ENCODE measurements at places on chromosomes 12 and 14.
A peak's percentile ranks its signal among the peaks of the same experiment; 100 is the strongest.

DNA sequence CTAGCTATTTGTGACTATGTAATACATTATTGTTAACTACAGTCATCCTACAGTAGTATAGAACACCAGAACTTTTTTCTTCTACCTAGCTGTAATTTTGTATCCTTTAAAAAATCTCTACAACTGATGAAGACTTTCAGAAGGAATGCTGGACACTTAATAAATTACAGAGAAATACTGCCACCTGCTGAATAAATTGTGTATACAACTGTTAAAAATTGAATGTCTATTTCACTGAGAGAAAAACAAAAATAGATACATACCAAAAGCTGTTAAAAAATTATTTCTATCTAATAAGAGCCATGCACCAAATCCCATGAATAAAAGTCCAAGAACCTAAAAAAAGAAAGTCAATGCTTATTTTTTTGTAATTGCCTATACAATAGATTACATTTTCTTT lies 6.6 kb downstream of the TSPAN19 start:
- no peak for DNase-seq

GRCh38 chr14:54652188-54652587 lies 85.3 kb downstream of the SAMD4A start:
- DNase-seq = no peak

DNA sequence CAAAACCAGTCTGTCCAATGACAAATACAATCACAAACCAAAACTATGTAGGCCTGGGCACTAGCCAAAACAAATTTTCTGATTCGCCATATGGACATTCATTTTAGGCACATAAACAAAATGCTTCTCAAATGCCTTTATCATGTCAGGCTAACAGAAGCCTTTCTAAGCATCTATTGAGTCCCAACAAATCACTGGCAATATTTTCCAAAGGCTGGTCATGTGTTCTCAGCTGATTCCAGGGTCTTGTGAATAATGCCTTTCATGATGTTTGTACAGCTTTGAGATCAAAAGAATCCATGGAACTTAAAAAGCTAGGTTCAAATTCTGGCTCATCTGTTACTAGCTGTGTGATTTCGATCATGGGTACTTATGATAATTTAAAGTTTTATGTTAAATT lies 16.1 kb downstream of the FSCB start:
- no peak for DNase-seq

DNA sequence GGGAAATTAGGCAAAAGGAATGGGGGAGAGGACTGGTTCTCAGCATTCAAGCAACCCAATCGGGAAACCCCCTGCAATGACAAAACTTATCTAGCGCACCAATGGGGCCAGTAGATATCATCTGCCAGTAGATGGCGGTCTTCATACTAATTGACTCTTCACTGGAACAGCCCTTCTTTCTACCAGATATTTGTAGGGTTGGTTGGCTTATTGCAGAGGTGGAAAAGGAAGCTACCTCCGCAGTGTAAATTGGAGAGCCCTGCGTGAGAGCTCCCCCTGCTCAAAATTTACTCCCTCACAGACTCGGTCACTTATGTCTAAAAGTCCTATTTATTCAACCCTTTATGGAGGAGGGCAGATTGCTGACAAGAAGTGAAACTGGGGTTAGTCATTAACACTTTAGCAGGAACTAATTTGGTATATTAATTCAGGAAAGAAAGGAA lies 166.1 kb upstream of the CCND2 start:
- peak; percentile 61 for DNase-seq

- DNase-seq = no peak
Measured at GRCh38 chr12:107537464-107538119, 148.0 kb upstream of the PWP1 start.

DNA sequence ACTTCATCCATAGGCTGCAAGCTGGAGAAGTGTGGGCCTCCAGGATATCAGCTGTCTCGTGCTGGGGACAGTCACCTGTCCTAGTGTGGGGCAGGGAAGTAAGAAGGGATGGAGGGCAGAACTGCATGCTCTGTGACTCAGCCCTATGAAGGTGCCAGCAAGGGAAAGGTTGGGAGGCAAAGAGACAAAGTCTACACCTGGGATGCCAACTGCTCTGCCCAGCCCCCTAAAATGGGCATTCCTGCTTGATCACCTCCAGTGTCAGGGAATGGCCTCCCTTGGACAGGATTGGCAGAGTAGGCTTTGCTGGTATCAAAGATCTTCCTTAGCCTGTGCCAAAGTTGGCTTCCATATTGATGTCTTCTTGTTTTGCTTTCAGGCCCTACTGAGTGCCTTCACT lies 335.0 kb downstream of the BCL11B start:
- no peak for DNase-seq

GRCh38 chr12:31991146-31991545 lies 31.9 kb downstream of the RESF1 start:
- no peak for DNase-seq

DNA sequence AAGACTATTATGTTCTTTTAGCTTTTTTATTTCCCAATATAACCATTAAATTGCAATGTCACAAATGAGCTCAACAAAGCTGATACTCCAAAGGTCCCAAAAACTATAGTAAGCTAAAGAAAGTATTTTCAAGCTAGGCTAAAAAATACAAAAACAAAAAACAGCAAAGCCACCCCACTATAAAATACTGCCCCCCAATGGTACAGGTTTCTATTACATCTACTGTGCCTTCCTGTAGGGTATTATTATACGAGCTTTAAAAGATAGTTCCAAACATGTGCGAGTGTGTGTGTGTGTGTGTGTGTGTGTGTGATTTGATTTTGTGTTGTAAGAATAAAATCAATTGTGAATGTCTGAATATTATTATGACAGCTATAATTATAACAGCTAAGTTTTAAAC lies 1.1 kb downstream of the IFNG start:
- DNase-seq = no peak

DNA sequence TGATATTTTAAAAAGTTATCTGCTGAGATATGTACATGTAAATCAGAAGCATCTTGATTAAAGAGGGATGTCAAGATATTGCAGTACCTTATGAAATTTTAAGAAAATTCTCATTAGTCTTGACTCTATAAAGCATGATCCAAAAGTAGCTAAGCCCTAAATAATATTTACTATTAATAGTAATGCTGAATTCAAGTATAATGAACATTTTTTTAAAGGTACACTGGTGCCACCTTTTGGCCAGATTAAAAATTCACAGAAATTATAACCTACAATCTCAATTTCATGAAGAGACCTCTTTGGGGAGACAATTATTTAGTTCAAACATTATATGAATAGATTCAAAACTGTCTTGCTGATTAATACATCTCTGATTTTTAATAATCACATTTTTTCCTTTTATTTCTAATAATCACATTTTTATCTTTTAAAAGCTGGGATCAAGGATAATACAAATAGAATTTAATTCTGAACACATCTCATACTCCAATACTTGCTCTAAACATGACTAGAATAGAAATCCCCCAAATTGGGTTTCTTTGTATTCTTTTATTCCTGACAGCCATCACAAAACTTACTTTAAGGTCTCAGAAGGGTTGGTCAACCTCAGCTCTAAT lies 13.4 kb downstream of the AKAP5 start:
- no peak for DNase-seq

DNA sequence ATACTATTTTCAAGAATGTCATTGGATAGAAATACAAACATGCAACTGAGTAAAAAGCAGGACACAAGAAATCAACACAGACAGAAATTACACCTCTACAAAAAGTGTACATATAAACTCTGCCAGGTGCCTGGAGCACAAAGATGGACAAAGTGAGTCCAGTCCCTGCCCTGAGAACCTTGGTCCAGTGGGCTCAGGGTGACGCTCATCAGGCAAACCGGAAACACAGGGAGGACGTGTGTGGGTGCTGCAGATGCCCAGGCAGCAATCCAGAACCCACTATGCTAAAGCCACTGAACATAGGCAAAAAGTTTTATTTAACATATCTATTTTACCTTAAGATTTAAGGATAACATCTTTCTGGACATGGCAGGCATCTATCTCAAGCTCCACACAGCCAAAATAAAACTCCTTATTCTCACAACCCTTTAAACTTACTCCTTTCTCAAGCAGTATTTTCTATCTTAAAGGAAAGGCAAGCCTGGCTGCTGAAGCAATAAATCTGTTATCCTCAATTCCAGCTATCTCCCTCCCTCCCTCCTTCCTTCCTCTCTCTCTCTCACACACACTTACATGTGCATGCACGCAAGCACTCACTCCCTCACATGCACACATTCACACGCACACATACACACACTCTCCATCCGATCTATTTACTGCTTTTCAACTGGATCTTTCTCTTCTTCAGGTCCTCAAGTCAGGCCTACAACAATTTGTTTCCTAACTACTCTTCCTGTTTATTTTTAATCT lies 10.2 kb downstream of the PPP1R13B start:
- no peak for DNase-seq

- no peak for DNase-seq
Measured at GRCh38 chr14:104239861-104240301, 101.5 kb downstream of the KIF26A start.

GRCh38 chr12:58681730-58682129 lies 238.6 kb downstream of the LRIG3 start:
- DNase-seq = no peak

- no peak for DNase-seq
Measured at GRCh38 chr12:13940335-13940865, 41.0 kb downstream of the GRIN2B start.

GRCh38 chr14:105078294-105078693 lies 13.1 kb upstream of the GPR132 start:
- no peak for DNase-seq

- DNase-seq = no peak
Measured at GRCh38 chr12:50562520-50563433, 58.0 kb downstream of the DIP2B start.

- DNase-seq = no peak
Measured at GRCh38 chr12:3361146-3361545, 129.9 kb upstream of the PRMT8 start.

DNA sequence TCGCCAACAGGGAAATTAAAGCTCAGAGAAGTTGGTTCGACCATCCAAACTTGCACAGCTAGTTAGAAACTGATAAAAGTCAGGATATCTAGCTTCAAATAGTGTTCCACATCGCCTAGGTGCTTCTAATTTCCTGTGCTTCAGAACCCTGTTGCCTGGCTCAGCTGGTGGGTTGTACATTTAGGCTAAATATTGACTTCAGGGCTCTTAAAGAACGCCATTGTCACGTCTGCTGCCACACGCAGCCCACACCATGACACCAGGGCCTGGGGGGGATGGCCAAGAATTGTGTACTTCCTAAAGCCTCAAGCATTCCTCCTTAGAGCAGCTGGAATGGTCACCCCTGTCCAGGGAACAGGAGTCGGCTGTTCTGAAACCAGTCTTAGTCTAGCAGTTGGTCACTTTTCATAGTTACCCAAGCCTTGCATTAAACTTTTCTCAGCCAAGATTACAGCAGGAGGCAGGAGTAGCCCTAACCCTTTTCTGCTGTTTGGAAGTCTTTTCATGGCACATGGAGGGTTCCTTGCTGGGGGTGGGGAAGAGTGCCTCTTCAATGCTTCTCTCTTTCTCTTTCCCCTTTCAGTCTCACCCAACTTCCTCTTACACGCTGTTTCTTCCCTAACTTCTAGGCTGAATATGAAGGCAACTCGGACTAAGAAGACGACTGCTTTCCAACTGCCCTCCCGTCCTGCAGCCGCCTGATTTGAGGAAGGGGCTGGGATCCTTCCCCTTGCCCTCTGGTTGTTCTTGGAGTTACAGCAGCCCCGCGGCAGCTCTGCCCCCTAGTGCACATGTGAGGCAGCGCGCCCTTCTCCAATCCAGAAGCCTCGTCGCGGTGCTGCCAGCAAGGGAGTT lies 17.1 kb downstream of the FOS start:
- peak; percentile 51 for DNase-seq

- no peak for DNase-seq
Measured at GRCh38 chr12:92641291-92641690, 61.5 kb upstream of the PLEKHG7 start.

- no peak for DNase-seq
Measured at GRCh38 chr12:106145539-106146447, 7.0 kb upstream of the NUAK1 start.

DNA sequence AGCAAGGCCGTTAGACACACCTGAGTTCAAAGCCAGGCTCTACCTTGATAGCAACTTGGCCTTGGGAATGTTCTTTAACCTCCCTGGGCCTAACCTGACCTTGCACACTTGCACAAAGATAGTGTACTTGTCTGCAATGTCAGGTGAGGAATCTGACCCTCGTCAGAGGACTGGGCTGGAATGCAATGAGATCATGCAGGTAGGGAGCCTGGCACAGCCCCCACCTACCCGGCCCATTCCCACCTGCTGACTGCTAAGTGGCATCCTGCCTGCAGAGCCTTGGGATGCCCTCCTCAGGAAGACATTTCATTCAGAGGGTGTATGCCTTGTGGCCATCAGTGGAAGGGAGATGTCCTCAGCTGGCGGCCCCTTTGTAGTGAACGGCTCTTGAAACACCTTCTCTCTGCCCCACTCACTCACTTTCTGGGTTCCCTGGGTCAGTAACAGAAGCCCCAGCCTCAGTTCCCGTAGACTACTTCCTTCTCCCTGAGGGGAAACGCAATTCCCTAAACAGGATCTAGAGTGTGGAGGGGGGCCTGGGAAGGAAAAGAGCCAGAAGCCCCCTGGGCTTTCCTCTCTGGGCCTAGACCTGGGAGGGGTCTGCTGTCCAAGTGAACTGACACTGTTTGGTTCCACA lies 68.0 kb upstream of the DICER1 start:
- DNase-seq = no peak

DNA sequence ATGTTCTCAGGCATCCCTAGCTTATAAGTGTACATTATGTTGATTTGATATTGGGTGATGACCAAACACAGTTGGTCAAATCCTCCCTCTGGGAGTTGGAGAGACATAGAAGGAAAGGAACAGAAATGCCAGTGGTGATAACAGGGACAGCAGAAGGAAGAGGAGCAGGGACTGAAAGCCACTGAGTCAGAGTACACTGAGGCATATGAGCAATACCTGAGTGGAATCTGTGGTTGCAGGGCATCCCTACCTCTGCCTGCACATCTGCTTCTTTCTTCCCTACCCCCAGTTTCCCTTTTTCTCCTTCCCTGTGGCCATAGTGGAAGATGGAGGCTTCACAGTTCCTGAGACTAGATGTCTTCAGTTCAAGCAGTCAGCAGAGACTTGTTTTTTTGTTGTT lies 44.9 kb downstream of the BICD1 start:
- no peak for DNase-seq

DNA sequence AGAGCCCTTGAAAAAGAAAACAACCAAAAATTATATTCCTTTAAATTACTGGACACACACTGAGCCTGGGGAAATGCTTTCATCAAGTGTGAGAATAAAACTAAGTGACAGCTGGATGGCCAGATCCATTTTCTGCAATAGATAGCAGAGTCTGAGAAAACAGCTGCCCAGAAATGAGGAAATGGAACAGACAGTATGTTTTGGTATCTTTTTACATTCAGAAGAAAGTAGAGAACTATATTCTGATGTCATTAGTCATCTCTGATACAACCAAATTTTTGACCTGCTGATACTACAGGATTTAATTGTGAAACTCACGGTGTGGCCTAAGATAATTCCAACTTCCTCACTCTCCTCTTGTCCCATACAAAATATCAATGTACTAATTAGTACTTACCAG lies 78.2 kb downstream of the HMGA2 start:
- no peak for DNase-seq

- DNase-seq = no peak
Measured at GRCh38 chr12:24966951-24967564, 18.2 kb upstream of the BCAT1 start.

Data from activated CD8-positive, alpha-beta memory T cell treated with anti-CD3 and anti-CD28 coated beads for 4 hours (primary cell).